Kasumi-1 (cell line): ENCODE measurements at places on chromosomes 2 and 18.

DNA sequence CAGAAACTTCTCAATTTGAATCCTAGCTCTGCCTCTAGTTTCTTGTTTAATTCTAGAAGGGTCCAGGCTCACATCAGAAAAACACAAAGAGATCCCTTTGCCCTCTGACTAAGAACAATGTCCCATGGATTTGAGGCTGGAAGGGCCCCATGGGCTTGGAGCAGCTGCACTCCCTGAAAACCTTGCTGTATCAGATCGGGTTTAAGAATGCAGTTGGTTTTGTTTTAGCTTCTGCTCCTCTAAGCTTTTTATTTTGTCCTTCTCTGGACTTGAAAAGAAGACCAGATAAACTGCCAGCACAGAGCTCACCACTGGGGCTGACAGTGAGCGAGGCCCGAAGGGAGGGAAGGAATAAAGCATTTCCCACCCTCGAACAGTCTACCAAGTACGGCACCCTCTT, 69.2 kb upstream of the WIPF1 start:
- DNase-seq = peak; percentile 69

DNA sequence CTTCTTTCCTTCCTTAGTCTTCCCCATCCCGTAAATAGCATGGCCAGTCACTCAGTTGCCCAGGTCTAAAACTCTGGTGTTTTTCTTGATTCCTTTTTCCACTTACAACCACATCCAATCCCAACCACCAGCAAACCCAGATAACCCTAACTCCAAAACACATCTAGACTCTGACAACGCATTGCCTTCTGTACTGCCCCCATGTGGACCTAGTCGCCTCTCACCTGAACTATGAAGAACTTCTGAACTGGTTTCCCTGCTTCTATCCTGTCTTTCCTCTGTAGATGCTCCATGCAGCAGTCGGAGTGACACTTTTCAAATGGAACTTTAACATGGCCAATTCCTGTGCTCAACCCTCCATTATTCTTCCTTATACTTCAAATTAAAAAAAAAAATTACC, 26.5 kb downstream of the ST6GAL2 start:
- DNase-seq = no peak

DNA sequence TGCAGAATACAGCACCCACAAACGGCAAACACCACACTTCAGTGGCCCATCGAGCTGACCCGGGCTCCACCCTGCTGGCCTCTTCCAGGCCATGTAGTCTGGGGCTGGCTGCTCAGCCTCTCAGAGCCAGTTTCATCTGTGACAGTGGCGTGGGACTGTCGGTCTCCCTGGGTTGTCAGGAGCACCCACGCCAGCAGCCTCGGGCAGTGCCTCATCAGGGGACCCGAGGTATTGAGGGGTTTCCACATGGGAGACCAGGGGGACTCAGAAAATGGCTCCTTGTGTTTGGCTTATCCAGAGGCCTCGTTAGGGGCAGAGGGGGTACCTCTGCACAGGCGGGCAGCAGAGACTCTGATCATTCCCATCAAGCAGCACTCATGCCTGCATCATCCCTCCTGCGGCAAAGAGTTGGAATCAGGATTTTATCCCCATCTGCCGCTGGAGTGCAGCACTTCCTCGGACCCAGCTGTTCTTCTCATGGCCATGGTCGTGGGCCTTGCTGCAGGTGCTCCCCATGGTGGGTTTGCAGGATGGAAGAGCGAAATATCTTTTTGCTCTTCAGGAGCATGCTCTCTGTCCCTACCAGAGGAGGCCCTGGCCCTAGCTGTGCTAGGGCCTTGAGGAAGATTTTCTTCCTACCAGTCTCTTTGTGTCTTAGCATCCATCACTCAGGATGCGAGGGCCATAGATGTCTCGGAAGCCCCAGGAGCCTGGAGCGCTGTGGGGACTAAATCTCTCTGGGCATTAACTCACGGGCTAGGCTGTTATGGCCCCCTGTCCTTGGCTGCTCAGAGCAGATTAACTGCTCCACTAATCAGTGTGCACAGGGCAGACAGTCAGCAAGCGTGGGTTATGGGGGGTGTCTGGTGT, 100.8 kb downstream of the CLIP4 start:
- no peak for DNase-seq

DNA sequence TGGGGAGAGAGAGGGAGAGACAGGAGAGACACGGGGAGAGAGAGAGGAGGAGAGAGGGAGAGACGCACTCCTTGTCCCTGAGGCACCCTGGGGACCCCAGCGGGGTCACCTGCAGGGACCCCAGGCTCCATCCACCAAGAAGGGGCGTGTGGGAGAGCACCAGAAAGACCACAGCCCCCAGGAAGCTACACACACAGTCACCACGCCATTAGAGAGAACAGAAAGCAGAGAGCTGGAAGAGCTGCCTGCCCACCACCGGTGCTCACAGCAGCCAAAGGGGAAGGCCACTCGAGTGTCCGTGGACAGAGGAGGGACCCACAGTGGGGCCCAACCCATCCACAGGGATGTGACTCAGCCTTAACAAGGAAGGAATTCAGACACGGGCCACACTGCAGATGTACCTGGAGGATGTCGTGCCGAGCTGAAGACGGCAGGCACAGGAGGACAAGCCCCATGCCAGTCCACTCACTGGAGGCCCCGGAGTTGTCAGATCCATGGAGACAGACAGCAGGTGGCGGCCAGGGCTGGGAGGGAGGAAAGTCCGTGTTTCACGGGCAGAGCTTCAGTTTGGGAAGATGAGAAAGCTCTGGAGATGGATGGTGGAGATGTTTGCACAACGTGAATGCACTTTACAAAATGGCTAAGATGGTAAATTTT, 11.5 kb upstream of the NFATC1 start:
- DNase-seq = no peak

DNA sequence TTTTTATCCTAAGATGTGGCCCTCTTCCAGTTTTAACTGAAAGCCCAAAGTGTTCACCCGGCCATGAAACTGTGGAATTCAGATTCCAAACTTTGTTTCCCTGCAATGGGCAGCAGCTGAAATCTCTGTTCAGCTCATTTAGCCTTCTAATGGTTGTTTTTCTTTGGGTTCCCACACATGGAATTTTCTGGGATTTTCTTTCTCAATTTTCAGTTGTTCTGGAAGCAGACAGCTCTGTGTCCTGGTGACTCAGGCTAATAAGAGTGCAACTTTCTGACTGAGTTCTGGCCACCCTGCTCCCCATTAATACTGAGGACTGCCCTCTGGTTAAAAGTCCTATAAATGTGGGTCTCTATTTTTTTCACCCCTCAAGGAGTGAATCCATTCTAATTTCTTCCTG, 78.5 kb downstream of the PMS1 start:
- no peak for DNase-seq

DNA sequence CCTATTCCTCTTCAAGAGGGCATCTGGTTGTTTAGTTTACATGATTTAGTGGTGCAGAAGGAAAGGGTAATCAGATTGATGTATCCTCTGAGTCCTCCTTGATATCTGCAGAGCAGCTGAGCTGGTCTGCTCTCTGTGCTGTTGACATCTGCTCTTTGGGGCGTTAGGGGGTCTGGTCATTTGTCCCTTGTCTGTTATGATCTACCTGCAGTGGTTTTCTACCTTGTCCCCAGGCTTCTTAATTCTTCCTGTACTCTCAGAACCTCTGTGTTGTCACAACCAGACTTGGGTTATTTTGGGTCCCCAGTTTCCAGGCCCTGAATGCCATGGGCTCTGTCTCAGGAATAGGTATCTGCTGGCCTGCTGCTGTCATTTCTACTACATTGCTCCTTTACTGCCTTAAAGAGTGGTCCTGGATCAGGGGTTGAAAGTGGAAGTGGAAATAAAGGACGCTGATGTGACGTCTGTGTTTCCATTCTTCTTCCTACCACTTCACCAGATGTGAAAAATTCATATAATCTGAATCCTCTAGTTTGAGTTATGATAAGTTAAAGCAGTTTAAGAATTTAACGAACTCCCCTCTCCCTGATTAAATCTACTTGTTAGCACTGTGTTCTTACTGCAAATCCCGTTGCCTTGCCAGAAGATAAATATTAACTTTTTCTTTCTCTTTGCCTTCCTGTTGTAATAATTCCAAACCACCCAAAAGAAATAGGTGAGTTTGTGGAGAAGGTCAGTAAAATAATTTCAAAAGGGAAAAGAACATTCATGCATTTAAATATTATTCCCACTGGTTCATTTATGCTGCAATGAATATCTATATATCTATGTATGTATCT, 16.6 kb upstream of the CPS1 start:
- no peak for DNase-seq

DNA sequence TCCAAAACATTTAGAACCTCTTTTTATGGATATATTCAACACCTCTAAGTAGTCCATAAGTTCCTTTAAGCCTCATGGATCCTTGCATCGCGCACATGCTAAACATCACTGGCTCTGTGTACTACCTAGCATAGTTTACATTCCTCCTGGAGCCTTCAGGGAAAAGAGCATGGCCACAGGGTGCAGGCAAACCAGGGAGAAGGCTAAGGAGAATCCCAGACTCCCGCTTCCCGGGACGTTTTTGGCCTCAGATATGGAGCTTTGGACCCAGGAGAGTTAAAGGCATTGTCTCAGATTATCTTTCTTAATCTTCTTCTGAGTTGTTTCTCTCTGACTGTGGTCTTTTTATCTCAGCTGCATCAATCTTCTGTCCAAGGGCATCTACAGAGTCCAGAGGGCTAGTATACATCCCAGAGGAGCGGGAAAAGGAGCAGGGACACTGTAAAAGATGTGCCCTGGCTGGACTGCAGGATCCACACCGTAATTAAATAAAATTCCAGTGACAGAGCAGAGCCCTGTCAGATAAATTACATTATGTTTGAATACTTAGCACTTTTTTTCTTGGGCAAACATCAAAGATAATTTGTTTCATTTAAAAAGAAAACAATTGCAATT, 36.9 kb downstream of the RIT2 start:
- DNase-seq = no peak

DNA sequence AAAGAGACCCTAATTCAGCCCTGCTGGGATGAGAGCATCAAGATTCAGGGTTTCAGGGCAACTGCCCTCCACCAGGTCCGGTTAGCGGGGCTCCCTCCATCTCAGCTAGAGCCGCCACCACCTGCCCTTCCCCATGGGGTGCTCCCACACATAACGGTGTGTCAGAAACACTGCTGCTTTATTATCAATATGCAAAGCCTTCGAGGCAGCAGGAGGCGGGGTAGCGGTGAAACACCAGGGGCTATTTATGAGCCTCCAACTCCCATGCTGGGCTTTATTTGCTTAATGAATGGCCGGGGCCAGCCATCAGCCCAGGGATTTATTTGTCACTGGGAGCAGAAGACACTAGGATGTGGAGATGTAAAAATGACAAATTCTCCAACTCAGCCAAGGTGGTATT, 109.8 kb downstream of the GALNT14 start:
- no peak for DNase-seq

DNA sequence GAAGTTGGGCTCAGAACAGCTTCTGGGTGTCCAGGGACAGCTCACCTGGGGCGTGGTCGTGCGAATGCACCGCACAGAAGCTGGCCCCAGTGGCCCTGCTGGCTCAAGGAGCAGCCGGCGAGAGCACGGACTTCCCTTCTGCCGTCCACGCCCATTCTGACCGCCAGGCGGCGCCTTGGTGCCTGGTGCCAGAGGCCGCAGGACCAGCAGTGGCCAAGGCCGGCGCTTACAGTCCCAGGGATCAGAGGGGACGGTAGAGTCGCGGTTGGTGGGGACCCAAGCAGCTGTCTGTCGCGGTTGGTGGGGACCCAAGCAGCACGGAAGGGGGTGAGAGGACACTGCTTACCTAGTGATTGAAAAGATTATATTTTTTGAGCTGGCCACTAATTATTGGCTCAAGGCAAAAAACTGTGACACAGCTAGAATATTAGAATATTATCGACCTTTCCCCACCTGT, 25.7 kb downstream of the NPPC start:
- peak; percentile 8 for DNase-seq

DNA sequence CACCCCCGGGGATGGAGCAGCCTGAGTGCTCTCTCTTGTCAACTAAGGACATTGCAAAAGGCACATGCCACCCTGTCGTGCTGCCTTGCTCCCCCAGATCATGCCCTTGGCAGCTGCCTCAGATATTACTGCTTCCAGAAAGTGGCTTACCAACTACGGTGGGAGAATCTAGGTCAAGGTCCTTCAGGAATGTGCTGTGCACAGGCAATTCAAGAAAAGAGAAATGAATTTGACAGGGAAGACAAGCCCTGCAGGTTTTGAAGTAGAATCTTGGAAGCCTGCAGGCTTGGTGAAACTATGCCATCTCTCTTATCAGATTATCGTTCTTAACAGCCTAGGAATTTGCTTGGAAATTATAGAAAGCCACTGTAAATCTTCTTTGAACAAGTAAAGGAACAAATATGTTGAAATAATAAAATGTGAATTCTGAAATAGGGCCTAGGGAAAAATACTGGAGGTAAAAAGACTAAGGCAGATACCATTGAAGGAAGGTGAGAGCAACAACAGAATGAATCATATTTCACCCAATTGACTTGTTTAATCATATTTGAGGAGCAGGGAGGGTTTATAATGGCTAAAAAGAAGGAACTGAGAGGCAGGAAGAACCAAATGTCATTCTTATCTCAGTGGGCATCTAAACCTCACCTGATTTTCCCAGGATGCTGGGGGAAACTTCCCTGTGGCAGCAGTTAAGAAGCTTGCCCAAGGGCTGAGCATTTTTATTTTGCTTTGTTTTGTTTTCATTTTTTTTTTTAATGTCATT, 94.0 kb upstream of the GLS start:
- no peak for DNase-seq

DNA sequence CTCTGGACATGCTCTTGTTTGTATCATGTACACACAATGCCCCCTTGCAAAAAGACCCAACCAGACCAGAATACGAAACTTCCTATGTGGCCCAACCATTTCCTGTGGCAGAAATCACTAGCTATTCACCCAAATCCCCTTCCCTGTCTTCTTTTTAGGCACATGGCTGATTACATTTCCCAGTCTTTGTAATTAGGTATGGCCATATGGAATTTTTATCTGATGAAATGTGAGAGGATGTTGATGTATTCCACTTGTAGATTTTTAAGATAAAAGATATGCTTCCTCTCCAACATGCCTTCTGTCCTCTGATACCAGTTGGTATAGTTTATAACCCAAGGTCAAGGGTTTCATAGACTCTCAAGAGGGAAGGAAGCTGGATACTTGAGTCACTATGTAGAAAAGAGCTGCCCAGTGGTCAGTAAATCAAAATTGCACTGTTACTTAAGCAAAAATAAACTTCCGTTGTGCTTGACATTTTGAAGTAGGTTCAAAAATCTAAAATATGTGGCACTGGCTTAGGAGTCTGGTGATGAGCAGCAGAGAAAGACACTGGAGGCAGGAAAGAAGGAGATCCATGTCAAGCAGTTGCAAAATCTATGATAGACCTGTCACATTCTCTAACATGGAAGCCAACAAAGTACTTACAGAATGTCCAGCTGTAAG, 297.4 kb downstream of the SMAD2 start:
- no peak for DNase-seq

- no peak for DNase-seq
Measured at GRCh38 chr2:240299710-240300068, 135.8 kb upstream of the GPC1 start.

GRCh38 chr2:203490391-203490790, 44.7 kb downstream of the RAPH1 start:
- no peak for DNase-seq

- DNase-seq = no peak
Measured at GRCh38 chr2:166335284-166335683, 40.5 kb downstream of the SCN9A start.
